NCI-H510A (cell line): ENCODE measurements at places on chromosomes 4 and X.

GRCh38 chrX:64894454-64895038 is 81.7 kb downstream of the ZC4H2 start:
- DNase-seq: no peak

- DNase-seq: no peak
These were observed 645.7 kb downstream of the TLL1 start for GRCh38 chr4:166518776-166519175.

DNA sequence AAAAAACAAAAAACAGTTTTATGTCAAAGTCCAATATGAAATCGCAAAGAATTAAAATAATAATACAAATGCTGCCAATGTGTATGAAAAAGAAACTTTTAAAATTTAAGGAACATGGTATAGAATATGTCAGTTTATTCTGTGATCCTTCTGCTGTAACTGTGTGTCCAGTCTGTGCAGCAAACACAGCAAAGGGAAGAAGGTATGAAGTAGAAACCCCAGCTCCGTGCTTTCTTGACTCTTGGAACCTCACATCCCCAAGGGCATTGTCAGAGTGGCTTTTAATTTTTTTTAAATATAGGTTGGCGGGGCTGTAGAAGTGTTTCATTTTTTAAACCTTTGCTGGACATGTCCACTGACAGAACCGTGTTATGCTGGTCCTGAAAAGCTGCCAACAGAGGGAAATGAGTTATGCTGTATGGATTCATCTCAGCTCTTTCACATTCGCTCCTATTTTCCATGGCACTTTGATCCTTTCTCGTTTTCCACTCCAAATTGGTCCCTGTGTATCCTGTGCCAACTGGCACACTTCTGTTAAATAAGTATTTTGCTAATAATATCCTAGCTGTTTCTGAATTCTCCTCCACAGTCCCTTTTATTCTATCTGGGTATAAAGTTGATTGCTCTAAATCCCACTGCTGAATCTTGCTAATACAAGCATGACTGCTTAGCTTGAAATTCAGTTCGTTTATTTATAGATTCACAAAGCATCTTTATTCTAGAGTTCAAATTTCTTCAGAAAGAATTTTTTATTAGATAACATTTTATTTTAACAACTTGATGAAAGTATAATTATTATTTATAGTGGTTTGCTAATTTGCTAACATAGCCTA is 127.0 kb upstream of the DDIT4L start:
- DNase-seq: no peak

- peak; percentile 48 for DNase-seq
These were observed 88.1 kb downstream of the NPFFR2 start for GRCh38 chr4:72119946-72120345.

DNA sequence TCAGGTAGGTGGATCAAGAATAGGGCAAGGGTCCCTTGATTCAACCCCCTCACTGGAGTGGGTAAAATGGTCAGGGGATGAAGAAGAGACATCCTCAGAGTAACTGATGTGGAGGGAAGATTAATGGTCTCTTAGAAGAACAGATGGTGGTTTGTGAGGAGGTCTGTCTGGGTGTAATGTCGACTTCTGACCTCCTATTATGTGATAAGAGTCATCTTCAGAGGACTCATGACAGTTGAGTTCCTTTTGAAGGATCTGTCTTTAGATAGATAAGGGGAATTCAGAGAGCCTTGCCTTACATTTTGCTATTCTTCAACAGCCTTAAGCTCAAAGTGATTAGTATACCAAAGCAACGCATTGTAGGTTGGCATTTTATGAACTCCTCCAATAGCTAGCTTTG is 27.1 kb upstream of the MAGEA8 start:
- no peak for DNase-seq

DNA sequence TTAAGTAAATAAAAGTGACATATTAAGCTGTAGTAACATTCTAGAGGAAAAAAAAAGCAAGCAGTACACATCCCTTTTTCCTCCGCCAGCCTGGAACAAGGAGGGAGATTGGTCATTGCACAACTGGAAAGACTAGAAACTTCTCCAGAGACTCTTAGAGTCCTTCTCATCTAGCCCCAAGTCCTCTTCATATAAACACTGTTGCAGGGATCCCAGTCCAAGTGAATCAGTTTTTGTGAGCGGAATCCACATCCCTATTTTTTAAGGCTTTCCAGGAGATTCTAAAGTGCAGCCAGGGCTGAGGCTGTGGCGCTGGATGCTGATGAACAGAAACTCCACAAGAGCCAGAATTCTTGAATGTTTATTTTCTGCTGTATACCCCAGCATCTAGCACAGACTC is 23.8 kb downstream of the REELD1 start:
- no peak for DNase-seq

DNA sequence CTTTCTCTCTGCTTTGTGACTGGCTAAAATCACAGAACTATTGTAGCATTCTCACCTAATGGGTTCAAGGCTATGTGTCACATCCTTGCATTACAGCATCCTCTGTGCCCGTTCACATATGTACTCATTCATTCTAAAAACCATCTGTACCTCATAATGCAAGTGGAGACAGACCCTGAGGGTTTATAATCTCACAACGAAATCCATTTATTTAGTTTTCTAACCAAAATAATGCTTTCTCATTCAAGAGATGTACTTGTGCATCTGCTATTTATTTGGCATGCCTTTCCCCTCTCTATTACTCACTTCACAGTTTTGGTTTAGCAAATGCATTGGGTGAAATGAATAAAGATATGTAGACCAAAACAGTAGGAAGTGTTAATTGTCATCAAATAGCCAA is 261.5 kb downstream of the DCHS2 start:
- DNase-seq: no peak

- no peak for DNase-seq
These were observed 497.3 kb upstream of the PITX2 start for GRCh38 chr4:111120191-111120590.

- DNase-seq: no peak
These were observed 337 bp downstream of the STIM2 start for GRCh38 chr4:26860922-26861433.

DNA sequence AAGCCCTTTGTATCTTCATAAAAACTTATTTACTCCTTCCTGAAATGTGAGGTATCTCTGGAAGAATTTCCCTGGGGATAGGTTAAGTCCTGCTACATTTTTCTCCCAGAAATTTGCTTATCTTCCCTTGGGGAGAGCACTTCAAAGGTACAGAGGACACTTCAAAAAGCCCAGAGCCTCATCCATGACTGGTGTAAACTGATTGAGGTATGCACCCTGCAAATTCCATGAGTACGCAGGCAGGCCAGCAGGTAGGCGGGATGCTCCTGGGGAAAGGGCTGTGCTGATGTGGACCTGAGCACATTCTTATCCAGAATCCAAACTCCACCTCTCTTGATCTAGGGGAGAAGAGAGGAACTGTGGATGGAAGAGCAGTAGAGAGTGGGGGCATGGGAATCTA is 26.3 kb upstream of the RASGEF1B start:
- no peak for DNase-seq

DNA sequence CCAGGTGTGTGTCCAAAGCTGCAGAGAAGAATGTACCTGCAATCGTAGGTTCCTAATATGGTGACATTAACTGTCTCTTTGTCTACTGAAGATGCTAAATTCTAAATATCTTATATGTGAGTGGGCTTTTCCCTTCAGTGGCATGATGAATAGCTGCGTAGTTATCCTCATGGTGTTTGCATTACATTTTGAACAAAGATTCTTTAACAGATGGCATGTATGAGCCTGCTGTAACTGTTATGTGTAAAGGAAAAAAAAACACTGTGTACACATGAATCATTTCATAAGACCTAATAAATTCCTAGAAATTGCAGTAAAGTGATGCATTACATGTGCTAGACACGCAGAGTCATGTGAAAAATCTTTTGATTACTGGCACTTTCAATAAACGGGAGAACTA is 288.0 kb downstream of the SH2D1A start:
- no peak for DNase-seq

DNA sequence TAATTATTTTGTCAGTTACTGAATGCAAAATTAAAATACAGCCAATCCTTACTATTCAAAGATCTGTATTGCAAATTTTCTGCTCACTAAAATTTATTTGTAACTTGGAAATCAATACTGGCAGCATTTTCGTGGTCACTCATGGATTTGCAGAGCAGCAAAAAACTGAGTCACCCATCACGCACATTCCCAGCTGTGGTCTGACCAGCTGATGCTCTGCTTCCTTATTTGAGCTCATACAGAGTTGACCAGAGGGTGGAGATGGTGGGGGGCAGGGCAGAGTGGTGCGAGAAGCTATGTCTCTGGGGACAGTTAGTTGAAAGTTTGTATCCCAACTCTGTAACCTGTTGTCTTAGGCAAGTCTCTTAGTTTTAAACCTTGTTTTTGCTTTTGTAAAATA is 214.8 kb downstream of the SPCS3 start:
- DNase-seq: no peak

DNA sequence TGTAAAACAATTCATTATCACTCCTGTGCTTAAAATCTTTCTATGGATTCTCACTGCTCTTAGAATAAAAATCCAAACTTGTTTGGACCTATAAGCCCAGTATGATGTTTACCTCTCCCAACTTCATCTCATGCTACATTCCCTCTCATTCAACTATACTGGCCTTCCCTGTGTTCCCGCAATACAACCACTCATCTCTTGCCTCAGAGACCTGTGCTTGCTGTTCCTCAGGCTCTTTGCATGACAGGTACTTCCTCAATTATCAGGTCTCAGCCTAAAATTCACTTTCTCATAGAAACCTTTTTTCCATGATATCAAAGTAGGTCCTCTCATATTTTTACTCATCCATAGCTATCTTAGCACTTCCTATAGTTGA is 71.7 kb downstream of the ENOX2 start:
- DNase-seq: no peak

DNA sequence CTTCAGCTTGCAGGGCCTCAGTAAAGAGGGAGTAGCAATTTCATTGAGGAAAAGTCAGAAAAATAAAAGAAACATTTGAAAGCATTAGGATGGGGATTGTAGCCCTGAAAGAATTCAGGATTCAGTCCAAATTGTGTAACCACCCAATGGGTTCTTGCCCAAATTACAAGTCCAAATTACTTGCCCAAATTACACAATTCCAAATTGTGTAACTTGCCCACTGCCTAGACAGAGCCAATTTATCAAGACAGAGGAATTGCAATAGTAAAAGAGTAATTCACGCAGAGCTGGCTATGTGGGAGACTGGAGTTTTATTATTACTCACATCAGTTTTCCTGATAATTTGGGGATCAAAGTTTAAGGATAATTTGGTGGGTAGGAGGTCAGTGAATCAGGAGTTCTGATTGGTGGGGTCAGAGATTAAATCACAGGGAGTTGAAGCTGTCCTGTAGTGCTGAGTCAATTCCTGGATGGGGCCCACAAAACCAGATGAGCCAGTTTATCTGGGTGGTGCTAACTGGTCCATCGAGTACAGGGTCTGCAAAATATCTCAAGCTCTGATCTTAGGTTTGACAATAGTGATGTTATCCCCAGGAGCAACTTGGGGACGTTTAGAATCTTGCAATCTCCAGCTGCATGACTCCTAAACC is 18.1 kb upstream of the PAGE5 start:
- no peak for DNase-seq

GRCh38 chr4:24472161-24472510 is 112.2 kb downstream of the DHX15 start:
- DNase-seq: no peak
